ENCODE measurements at places on chromosomes 3 and 15. TPM values are rescaled to one million over a fixed set of nuclear protein-coding genes. Genes with fewer than 3 reads are reported as not detected.

UBA7 gene
- 25.1 TPM for polyA plus RNA-seq

GOLGA6A gene
- polyA plus RNA-seq = not detected

TASOR gene
- polyA plus RNA-seq = 16.4 TPM

CCK gene
- polyA plus RNA-seq = not detected

KNG1 gene
- polyA plus RNA-seq = 0.23 TPM

ARPP21 gene
- 0.23 TPM for polyA plus RNA-seq

TEX9 gene
- polyA plus RNA-seq = 0.27 TPM

MGLL gene
- polyA plus RNA-seq = 64.9 TPM

SLC28A1 gene
- polyA plus RNA-seq = 0.32 TPM

GCNT3 gene
- polyA plus RNA-seq = 0.02 TPM

ECE2 gene
- polyA plus RNA-seq = 2.6 TPM

COL6A5 gene
- polyA plus RNA-seq = not detected

APOD gene
- 174 TPM for polyA plus RNA-seq

STRIT1 gene
- 0.14 TPM for polyA plus RNA-seq

IQCF5 gene
- not detected for polyA plus RNA-seq

CMTM8 gene
- polyA plus RNA-seq = 7.1 TPM

FAM81A gene
- 1.0 TPM for polyA plus RNA-seq
